CD8-positive, alpha-beta memory T cell (primary cell): ENCODE measurements at places on chromosomes 11 and 22. TPM values are rescaled to one million over a fixed set of nuclear protein-coding genes. Genes with fewer than 3 reads are reported as not detected.

GRCh38 chr11:27204529-27204928 is 158.5 kb downstream of the CCDC34 start:
- DNase-seq: no peak

FXYD6 gene
- total RNA-seq: 0.11 TPM

ESAM gene
- total RNA-seq: 0.77 TPM

GRCh38 chr11:70242885-70243284 is 27.6 kb upstream of the PPFIA1 start:
- DNase-seq: no peak

- DNase-seq: no peak
These were observed 12.3 kb downstream of the MB start for GRCh38 chr22:35604621-35605368.

GRCh38 chr11:118232659-118233058 is 7.8 kb upstream of the JAML start:
- DNase-seq: no peak

DNA sequence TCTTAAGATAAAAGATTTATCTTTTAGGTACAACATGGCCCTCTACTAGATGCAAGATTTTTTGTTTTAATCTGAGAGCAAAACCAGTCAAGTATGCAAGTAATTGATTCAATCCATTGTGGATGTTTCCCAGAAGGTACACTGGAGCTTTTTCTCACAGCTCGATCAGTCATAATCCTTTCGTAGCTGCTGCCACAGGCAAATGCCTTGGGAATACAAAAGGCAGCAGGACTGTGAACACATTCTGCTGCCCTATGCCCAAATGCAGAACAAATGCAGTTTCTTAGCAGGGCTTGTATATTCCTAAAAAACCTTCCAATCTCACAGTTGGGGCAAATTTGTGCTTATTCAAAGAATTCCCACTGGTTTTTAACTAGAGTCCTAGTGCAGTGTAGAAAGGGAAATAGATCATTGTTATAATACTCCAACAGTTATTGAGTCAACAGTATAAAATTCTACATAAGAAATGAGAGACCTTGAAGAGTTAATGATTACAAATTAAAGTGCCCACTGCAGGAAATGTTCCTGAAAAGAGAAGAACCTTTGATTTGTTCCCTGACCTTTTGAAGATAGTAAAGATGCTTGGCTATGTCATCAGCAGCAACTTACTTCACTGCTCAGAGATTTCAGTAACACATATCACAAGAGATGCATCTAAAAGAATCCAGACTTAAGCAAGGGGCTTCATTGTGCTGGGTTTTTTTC is 14.1 kb downstream of the LPXN start:
- DNase-seq: no peak

GLB1L2 gene
- 8.6 TPM for total RNA-seq

GRCh38 chr11:8062781-8063257 is 18.2 kb upstream of the TUB start:
- no peak for DNase-seq

C22orf23 gene
- total RNA-seq: 0.29 TPM

- DNase-seq: no peak
These were observed 9.2 kb downstream of the CLDN5 start for GRCh38 chr22:19514831-19515565.
